ENCODE measurements at places on chromosomes 3 and 15. TPM values are rescaled to one million over a fixed set of nuclear protein-coding genes. Genes with fewer than 3 reads are reported as not detected.

The TUSC2 gene
- total RNA-seq, result 30.5 TPM

The PTH1R gene
- total RNA-seq, result 1.9 TPM

The ISL2 gene
- total RNA-seq, result not detected

The AGTR1 gene
- 1.1 TPM for total RNA-seq

The EXD1 gene
- total RNA-seq, result not detected

The OXNAD1 gene
- total RNA-seq, result 17.2 TPM

The RLBP1 gene
- total RNA-seq, result not detected

The SST gene
- not detected for total RNA-seq

The CCR1 gene
- 1.3 TPM for total RNA-seq

- no peak for DNase-seq
Observed at GRCh38 chr15:51315726-51316125, 22.7 kb downstream of the CYP19A1 start.

DNA sequence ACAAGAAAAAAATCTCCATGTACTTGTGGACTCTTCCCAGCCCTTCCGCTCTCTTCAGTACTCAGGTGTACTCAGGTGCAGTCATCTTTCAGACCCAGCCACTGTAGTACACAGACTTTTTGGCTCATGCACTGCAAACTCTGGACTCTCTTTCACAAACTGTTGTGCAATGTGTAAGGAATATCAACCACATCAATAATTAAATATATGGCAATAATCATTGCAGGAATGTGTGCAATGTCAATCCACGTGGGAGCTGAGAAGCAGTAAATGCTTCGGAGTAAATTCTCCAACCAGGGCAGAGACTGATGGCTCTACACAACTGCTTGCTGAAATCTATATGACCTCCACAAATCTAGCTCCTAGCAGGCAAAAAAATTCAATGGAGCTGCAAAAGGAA, 287.3 kb upstream of the COL8A1 start:
- DNase-seq, result no peak

- DNase-seq, result no peak
Observed at GRCh38 chr3:124329723-124330122, 337.8 kb upstream of the ROPN1 start.

- DNase-seq, result no peak
Observed at GRCh38 chr3:78889348-78889747, 878.5 kb downstream of the ROBO1 start.

DNA sequence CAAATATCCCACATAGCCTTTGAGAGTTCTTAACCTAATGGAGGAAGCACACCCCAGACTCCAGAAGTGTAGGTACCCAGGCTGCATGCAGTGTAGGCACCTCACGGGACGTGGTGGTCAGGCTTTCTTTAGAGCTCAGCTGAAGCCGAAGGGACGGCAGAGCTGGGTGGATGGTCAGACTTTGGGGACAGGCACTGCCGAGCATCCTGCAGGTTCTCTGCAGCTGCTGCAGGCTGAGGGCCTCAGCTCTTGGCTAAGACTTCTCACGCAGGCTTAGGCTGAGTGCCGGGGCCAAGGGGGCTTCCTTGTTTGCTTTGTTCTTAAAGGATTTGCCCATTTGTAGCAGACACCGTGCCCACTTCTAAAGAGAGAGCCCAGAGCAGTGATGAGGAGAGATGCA, 177.0 kb downstream of the RAB11A start:
- DNase-seq, result no peak

DNA sequence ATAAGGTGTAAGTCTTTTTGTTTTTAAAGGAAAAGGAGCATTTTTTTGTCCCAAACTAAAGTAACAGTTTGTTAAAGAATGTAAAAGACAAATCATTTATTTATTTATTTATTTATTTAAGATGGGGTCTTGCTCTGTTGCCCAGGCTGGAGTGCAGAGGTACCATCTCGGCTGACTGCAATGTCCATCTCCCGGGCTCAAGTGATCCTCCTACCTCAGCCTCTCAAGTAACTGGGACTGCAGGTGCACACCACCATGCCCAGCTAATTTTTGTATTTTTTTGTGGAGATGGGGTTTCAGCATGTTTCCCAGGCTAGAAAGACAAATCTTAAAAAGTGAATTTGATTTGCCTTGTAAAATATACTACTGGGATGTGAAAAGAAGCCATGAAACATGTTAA, 86.3 kb upstream of the PLXND1 start:
- DNase-seq, result no peak

GRCh38 chr3:16358336-16358735, 93.3 kb downstream of the OXNAD1 start:
- no peak for DNase-seq

DNA sequence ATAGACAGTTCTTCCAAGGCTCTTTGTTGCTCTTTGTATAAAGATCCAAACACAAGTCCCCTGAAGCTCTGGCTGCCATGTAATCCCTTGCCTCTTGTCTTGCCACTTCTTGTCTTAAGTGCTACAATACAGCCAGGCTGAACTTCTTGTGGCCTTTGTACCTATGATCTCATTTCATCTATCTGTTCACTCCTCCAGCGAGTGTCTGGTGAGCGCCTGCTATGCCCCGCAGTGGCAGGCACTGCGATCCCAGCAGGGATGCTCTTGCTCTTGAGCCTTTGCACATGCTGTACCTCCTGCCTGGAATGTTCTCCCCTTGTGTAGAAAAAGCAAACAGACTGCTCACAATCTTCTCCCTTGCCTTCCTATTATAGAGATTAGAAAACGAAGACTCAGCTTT, 81.9 kb upstream of the ADPGK start:
- no peak for DNase-seq

DNA sequence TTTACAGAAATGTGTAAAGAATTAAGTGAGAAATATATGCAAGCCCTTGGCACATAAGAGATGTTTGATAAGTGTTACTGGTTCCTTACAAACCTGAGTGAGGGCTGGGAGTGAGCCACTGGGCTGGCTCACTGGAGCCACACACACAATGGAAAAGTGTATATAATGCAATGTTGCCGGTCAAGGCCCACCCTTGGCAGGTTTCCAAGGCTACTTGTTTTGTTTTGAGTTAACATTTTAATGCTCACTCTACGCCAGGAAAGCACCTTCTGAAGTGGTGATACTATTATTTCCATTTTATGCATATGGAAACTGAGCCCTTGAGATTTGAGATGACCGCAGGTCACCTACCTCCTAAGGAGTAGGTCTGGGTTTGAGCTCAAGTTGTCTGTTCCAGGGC, 71.8 kb upstream of the FHIT start:
- DNase-seq, result no peak

- DNase-seq, result no peak
Observed at GRCh38 chr3:38500688-38501417, 4.7 kb downstream of the EXOG start.

GRCh38 chr15:47364230-47365141, 352.8 kb upstream of the SEMA6D start:
- DNase-seq, result no peak

- no peak for DNase-seq
Observed at GRCh38 chr3:25906132-25906906, 116.4 kb downstream of the OXSM start.

DNA sequence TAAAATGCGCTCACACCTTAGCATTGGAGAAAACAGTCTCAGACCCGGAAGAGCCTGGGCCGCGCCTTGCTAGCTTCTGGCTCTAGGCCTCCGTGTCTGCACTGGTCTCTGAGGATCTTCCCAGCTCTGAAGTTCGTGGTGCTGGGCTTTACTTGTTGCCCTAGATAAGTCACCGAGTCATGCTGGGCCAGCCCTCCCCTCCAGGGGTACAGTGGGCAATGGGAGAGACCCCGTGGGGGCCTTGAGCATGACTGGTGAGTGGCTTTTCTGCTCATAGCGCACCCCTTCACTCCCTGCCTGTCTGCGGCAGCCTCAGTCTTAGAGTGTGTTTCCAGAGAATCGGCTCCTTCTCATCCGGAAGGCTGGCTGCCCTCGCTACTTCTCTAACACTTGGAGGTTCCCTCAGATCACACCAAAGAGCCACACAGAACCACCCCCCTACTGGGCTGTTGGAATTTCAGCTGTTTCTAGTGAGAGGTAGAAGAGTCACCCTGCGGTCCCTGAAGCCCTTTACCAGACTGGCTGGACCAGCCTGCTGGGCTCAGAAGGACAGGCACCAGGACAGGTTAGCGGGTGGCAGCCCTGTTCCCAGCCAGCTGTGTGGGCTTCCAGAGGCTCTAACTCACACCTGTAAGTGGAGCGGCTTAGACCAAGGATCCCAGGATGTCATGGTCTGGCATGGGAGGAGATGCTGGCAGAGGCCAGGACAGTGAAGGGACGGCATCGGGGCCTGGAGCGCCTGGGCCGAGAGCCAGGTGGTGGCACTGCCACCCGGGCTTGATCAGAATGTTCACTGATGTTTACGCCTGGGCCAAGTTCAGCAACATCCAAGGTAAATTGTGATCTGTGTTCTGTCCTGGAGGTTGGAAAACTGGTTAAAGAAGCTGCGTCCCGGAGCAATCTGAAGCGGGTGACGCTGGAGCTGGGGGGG, 17.9 kb downstream of the ALDH1A3 start:
- DNase-seq, result no peak

DNA sequence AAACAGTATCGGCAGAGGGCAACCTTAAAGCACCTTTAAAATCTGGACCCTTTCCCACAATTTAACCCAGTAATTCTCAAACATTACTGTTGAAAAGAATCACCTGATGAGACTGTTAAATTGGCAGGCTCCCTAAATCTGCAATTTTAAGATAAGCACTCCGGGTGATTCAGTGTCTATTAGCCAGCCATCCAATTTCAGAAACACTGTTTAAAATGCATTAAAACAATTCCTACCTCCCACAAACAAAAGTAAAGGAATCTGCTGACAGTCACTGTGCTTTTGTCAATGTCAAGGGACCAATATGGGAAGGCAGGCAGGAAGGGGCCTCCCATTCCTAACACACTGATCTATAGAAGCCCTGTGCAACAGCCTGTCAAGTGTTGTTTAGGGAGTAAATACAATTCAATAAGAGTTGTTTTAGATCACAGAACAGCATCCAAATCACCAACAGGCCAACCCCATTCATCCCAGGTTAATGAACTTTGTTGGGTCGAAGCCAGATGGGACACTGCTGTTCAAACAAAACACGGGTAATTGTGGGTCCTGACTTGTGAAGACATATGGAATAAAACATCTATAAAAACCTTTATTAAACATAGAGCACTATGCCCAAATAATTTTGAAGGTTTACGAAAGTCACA, 21.4 kb downstream of the SIAH2 start:
- DNase-seq, result no peak

DNA sequence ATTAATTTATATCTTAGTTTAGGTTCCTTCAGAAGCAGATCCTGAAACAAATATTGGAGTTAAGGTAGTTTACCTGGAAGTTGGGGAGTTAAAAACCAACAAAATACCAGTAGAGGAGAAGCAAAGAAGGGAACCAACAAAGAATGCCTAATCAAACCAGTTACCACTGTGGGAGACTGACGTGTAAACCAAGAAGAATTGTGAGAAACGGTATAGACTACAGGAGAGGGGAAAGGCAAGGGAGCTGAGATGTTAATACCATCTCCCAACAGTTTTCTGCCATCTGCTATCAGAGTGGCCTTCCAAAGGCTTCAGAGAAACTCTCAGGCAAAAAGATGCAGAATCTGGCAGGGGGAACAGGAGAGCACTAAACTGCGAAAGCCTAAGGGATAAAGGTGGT, 53.5 kb downstream of the BFSP2 start:
- no peak for DNase-seq

DNA sequence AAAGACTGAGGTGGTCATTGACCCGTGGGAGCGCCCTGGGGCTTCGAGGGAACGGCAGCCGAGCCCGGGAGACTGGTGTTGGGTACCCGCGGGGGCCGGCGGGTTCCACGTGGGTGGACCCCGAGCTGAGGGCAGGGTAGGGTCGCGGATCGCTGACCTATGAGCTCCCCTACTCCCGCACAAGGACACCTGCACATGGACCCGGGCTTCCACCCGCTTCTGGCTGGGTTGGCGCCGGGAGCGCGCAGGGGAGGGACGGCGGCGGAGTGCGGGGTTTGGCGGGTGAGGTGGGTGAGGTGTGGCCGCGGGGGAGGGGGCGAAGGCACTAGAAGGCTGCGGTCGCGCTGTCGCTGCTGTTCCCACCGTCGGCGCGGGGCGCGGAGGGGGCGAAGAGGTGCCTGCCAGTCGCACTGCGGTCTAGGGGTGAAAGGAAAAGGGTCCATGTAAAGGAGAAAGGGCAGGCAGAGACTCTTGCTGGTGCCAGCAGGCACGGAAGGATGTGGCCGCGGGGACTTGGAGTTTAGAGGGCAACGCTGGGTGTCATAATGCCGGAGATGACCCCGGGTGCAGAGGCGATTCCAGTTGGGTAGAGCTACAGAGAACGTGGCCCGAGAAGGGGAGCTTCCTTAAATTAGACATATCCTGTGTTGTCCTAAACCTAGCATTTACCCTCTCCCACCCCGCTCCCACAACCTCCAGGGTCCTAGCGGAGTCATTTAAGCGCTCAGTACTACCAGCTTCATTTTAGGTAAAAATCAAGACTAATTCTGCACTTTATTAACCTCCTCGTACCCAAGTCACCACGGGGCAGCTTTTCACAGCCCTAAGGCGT, 245.9 kb upstream of the TOPAZ1 start:
- DNase-seq, result no peak

- DNase-seq, result no peak
Observed at GRCh38 chr3:29236146-29236840, 44.6 kb upstream of the RBMS3 start.

- DNase-seq, result no peak
Observed at GRCh38 chr3:11558918-11559815, 84.5 kb downstream of the VGLL4 start.

DNA sequence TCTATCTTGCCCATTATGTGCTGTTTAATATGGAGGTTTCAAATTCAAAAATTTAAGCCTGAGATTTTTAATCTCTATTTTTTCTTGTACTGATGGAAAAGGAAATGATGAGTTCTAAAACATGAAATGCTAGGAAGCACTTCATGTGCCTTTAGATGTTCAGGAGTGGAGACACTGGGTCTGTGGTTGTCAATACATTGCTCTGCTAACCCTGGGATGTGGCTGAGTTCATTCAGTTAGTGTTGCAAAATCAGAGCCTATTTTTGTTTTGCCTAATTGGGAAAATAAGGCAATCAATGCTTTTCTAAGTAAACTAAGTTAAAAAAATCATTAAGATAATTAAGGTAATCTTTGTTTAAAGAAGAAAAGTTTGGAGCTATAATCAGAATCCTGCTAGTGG, 83.1 kb downstream of the DIPK2A start:
- DNase-seq, result no peak

GRCh38 chr3:146491303-146491702, 21.9 kb upstream of the PLSCR2 start:
- DNase-seq, result no peak

- no peak for DNase-seq
Observed at GRCh38 chr15:87349181-87349580, 907.4 kb downstream of the NTRK3 start.
